Brain (organoid and tissue), 16 donors: ENCODE measurements at places on chromosomes 6 and 20.

DNA sequence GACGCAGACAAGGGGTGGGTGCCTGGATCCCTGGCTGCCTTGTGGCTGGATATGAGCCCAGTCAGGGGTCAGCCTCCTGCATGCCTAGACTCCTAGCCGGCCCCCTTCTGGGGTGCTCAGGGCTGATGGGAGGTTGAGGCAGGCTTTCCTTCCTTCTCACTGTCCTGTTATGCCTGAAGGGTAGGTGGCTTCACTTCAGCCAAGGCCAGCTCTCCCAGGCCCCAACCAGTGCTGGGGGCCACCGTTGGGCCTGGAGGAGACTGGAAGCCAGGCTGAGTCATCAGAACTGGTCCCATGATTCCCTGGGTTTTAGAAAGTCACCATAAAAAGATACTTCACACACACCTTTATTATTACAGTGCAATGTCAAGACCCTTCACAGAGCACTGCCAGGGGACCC lies 2.9 kb upstream of the POU5F1 start:
- DNase-seq, result no peak

GRCh38 chr6:70270287-70271005 lies 32.4 kb downstream of the COL9A1 start:
- no peak for DNase-seq

- no peak for DNase-seq
These were observed 243.5 kb downstream of the GMPR start for GRCh38 chr6:16481697-16482399.

DNA sequence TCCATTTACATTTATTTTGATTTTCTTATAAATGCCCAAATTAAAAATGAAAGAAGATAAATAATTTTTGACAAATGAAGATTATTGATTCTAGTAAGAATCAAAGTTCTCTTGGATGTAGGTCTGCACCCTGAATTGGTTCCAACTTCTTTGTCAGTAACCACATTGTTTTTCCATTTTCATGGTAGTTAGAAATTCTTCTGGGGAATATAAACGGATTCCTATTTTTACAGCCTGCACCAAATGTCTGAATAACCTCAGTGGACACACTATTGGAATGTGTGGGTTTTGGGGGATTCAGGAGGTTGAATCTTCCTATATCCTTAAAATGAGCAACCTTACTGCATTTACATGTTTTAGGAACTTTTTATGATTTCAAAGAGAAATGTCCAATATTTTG lies 1085.3 kb upstream of the MAP3K7 start:
- DNase-seq, result no peak

- no peak for DNase-seq
These were observed 315.7 kb upstream of the MOCS1 start for GRCh38 chr6:40249935-40250334.

GRCh38 chr6:1124885-1125284 lies 187.0 kb upstream of the FOXQ1 start:
- DNase-seq, result no peak

GRCh38 chr20:14820771-14821170 lies 483.4 kb upstream of the FLRT3 start:
- DNase-seq, result no peak

GRCh38 chr6:151413372-151414145 lies 22.2 kb upstream of the ZBTB2 start:
- no peak for DNase-seq

DNA sequence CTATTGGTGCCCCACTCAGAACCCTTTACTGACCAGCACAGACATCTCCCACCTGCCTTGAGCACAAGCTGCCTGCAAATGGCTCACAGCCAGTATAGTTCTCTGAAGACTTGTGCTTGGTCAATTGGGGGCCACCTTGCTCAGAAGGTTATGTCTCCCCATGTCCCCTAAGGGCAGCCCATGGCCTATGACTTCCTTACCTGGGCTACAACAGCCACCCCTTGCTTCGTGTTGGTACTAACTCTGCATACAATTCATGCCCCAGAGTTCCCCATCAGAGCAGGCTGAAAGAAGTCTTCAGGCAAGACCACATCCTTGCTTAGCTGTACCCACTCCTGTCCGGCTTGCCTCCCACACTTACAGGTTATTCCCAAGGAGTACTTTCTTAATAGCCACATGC lies 57.4 kb downstream of the TOX2 start:
- no peak for DNase-seq

GRCh38 chr6:149013586-149014344 lies 266.9 kb downstream of the UST start:
- DNase-seq, result no peak

GRCh38 chr6:42009844-42010184 lies 40.5 kb upstream of the TAF8 start:
- no peak for DNase-seq

GRCh38 chr6:23137611-23138010 lies 568.2 kb downstream of the HDGFL1 start:
- no peak for DNase-seq

DNA sequence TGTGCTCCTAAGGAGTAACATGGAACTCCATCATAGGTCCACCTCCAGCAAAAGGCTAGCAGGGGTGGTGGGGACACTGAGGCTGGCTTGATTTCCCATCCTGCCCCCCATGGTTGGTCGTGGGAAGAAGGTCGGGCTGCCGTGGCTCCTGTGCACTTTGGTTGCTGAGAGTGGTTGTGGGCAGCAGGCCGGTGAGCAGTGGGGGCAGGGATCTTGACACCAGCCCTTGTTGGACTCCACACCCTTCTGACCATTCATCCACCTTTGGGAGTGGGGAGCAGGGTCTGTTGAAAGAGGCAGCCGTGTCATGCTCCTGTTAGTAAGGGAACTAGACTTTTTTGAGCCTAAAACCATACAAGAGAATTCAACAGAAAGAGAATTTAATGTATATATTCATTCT lies 175.2 kb downstream of the ARID1B start:
- no peak for DNase-seq

DNA sequence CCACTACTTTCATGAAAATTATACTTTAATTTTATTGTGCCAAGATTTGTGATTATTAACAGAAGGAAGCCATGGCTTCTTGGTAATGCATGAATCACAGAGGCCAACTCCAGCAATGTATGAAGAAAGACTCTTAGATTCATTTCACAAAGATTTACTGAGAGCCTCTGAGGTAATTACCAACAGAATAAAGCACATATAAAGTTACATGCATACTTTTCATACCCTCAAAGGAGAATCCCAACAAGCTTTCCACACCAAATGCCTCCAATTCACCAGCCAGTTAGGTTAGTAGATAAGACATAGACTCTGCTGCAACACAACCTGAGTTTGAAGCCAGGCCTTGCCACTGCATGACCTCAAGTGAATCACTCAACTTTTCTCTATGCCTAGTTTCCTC lies 41.9 kb downstream of the HBS1L start:
- DNase-seq, result no peak

DNA sequence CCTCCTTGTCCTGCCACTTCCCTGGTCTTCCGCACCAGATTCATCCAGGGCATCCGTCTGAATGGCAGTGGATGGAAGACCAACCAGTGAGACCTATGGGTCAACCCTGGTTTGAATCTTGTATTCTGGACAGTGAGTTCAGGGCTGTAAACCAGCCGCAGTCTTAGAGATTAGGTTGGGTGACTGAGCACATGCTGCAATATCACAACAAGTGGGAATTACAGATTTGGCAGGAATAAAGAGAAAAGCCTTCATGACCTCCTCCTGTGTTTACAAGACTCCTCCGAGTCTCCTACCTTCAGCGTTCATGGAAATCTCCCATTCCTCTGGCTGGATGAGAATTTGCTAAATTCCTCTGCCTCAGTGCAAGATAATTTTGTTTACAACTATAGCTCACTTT lies 9.9 kb downstream of the ECI2 start:
- DNase-seq, result no peak
